IPS DF 19.7 (cell line): ENCODE measurements at places on chromosomes 12 and 14.
A peak's percentile ranks its signal among the peaks of the same experiment; 100 is the strongest.

DNA sequence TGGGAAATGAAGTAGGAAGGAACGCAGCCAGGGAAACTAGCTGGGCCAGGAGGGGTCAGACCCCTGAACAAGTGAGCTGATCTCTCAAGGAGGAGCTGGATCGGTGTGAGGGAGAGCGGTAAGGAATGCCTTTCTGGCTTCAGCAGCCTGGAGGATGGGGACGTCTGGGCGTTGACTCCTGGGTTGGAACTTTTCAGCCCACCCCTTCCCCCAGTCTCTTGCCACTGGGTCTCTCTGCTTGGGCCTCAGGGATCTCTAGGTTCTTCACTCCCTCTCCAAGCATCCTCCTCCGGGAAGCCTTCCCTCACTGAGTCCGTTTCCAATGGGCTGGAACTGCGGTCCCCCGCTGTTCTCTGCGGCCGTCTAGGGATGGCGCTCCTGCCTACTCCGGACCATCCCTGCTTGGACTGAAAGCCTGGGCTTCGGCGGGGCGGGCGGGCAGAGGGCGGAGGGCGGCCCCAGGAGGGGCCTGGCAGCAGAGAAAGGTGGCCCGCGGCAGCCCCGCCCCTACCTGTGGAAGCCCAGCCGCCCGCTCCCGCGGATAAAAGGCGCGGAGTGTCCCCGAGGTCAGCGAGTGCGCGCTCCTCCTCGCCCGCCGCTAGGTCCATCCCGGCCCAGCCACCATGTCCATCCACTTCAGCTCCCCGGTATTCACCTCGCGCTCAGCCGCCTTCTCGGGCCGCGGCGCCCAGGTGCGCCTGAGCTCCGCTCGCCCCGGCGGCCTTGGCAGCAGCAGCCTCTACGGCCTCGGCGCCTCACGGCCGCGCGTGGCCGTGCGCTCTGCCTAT is at the start of gene KRT7:
KRT7 (plus strand) TSS at position 570 of the 788 bp plus-strand sequence; CDS start at position 624, 54 bp downstream.
- DNase-seq, result no peak

DNA sequence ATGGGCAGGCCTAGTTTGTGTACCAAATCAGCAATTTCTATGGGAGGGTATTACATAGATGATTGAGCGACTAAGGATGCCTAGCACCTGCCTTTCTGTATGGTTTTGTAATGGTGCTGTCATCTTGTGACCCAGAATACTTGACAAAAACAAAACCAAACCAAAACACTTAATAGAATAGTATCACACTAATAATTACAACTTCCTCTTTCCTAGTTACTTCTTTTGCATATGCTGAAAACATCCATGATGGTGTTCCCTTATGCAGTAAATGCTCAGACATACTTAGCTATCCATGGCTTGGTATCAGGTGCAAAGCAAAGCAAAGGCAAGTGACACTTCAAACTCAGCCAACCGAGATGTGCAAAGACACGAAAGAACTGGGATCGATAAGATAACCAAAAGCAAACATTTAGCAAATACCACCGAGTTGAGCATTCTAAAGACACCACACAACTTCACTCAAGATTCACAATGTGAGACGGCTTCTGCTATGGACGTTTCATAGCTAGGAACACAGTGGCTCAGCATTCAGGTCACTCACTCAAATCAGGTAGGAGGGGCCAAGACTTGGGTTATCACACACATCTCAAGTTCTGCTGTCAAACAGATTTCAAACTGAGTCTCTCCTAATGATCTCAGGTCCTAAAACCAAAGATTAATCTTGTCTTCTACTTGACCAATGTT is 24.3 kb downstream of the PPP1CC start:
- no peak for DNase-seq

DNA sequence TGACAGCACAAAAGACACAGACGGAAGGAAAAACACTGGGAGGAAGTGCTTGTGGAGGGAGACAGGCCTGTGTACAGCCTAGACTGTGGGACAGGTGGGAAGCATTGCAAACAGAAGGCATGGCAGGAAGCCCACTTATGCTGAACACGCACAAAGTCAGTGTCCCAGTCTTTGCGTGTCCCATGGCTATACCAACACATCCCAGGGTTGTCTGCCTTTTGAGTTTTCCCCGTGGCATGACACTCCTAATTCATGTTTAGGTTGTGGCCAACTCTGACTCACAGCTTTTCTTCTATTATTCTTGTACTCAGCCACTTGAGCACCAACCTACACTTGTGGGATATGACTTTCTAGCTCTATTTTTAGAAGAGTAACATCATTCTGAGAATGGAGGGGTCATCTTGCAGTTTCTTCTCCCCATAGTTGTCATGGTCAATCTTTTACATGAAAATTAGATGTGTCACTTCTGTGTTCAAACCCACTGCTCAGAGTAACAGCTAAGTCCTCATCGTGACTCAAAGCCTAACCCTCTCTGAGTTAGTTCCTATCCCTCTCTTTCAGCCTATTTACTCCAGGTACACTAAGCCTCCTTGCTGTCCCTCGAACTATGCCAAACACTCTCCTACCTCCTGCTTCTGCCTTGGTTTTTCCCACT is 27.5 kb upstream of the JPH4 start:
- no peak for DNase-seq

DNA sequence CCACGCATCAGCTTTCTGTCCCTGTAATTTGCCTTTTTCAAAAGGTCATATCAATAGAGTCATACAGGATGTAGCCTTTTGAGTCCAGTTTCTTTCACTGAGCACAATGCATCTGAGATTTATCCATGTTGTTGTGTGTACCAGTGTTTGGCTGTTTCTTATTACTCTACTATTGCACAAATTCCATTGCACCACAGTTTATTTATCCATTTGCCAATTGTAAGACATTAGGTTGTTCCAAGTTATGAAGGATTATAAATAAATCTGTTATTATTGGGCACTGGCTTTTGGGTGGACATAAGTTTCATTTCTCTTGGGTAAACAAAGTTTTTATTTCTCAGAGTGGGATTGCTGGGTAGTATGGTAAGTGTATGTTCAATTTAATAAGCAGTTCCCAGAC is 68.3 kb upstream of the TBPL2 start:
- DNase-seq, result no peak

- DNase-seq, result no peak
Measured at GRCh38 chr12:97745406-97746101, 282.9 kb downstream of the RMST start.

- no peak for DNase-seq
Measured at GRCh38 chr14:65100922-65101541, 1.3 kb downstream of the MAX start.

DNA sequence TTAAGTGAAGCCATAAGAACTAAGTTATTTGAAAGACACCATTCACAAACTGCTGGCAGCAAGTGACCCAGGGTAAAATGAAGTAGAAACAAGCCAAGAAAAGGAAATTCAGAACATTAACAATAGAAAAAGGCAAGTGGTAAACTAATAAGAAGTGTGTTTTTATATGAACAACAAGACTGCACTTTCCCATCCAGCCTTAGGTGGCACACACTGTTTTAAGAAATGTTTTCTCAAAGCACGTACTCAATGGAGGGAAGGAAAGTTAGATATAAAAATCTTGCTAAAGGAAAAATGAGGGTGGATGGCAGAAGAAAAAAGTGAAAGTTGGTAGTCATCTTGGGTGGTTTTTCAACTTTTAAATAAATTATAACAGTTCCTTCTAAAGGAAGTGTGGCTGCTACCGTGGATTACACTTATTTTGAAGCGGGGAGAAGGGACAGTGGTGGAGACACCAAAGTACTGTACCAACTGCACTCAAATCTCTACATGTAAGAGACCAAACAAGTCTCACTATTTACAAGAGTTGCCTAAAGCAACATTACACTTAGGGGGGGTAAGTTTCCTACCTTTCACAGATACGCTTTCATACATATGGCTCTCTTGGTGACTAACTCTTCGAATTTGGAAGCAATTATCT is 58.8 kb downstream of the SEL1L start:
- no peak for DNase-seq

DNA sequence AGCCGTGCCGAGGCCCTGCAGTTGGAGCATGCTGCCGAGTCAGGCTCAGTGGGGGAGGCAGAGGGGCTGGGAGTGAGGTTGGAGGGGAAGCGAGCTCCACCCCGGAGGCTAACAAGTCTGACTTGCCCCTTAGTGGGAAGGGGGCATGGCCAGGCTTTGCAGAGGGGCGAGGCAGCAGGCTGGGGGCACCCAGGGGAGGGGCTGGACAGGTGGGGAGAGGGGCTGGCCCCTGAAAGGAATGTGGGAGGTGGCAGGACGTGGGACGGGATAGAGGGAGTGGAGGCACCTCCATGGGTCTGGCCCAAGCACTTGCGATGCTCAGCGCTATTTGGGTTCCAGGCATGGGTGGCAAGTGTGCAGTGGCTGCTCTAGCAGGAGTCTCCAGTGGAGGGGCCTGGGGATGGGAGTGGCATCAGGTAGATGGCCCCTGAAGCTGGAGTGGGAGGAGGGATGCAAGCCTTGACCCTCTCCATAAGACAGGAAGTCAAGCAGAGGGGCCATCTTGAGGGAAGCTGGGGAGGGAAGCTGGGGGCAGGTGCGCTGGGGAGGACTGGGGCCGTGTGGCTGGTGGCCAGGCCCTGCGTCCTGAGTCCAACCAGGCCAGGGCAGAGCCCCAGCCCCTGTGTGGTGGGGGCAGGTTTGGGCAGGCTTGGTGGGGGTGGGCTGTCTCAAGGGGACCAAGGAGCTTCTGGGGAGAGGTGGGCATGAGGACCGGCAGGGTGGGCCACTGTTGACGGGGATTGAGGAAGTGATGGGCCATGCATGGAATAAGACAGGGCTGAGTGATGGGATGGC is 2.6 kb downstream of the TRMT61A start:
- DNase-seq, result no peak

DNA sequence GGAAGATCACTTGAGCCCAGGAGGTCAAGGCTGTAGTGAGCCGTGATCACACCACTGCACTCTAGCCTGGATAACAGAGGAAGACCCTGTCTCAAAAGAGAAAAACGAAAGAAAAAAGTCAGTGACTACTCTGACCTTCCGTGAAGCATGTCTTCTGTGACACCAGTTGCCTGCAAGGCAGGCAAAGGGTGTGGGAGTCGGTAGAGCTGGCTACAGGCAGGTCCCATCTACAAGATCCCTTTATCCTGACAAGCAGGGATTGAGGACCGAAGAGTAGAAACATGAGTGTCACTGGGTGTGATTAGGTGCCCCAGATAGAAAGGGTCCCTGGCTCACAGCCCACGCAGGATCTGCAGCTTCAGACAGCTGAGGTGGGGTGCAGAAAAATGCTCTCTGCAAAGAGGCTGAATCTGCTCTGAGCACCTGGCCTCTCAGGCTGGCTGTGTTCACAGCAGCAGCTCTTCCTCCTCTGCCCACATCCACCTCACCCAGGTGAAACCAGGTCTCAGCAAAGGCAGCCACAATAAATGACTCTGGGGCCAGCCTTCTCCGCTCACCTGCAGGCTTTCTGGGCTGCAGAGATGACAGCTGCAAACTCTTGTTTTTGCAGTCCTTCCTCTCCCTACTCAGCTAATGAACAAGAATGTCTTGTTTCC is 28.6 kb upstream of the HSP90B1 start:
- DNase-seq, result no peak

GRCh38 chr12:111444925-111445725 is 39.4 kb downstream of the SH2B3 start:
- no peak for DNase-seq

GRCh38 chr14:100131181-100131580 is 28.3 kb downstream of the DEGS2 start:
- DNase-seq, result peak; percentile 12

DNA sequence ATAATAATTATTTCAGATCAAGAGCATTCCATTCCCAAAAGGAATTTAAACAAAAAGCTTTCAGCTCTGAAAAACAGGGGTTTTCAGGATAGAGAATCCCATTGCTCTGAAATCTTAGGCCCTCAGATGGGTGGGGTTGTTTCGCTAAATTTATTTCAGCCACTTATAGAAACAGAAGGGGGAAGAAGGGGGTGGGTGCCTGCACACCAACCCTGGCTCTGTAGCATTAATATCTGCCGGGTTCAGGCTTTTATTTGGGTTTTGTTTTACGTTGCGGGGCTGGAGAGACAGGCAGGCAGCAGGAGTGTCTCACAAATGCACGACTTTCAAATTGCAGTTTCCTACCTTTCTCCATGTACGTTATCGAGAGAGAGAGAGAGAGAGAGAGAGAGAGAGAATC is 12.5 kb upstream of the ZFP36L1 start:
- no peak for DNase-seq
